ENCODE measurements at places on chromosomes 12 and 14.

GRCh38 chr12:109640961-109641360, 67.4 kb downstream of the MVK start:
- DNase-seq = no peak

DNA sequence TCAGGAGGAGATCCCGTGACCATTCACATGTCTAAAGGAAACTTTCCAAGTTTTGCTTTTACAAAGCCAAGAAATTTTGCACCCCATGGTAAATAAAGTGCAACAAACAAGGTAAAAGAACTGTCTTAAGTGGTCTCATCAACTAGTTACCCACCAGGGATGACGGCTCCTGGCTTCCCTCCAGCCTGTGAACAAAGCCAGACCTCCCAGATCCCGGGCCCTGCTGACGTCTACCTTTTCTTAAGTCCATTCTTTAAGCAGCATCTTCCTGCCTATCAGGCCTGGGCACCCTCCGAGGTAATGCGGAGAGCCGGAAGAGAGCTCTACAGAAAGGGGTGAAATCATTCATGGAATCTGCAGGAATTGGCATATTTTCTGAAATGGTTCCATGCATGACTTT, 58.0 kb upstream of the DAAM1 start:
- DNase-seq = peak; percentile 36

DNA sequence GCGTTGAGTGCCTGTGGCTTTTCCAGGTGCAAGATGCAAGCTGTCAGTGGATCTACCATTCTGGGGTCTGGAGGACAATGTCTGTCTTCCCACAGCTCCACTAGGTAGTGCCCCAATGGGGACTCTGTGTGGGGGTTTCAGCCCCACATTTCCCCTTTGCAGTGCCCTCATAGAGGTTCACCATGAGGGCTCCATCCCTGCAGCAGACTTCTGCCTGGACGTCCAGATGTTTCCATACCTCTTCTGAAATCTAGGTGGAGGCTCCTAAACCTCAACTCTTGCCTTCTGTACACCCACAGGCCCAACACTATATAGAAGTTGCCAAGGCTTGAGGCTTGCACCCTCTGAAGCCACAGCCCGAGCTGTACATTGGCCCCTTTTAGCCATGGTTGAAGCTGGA, 52.9 kb downstream of the PRKCH start:
- no peak for DNase-seq

- DNase-seq = peak; percentile 53
Observed at GRCh38 chr12:88052686-88053085, 23.5 kb upstream of the C12orf50 start.

- DNase-seq = no peak
Observed at GRCh38 chr12:132251741-132252490, 77.5 kb downstream of the GALNT9 start.

DNA sequence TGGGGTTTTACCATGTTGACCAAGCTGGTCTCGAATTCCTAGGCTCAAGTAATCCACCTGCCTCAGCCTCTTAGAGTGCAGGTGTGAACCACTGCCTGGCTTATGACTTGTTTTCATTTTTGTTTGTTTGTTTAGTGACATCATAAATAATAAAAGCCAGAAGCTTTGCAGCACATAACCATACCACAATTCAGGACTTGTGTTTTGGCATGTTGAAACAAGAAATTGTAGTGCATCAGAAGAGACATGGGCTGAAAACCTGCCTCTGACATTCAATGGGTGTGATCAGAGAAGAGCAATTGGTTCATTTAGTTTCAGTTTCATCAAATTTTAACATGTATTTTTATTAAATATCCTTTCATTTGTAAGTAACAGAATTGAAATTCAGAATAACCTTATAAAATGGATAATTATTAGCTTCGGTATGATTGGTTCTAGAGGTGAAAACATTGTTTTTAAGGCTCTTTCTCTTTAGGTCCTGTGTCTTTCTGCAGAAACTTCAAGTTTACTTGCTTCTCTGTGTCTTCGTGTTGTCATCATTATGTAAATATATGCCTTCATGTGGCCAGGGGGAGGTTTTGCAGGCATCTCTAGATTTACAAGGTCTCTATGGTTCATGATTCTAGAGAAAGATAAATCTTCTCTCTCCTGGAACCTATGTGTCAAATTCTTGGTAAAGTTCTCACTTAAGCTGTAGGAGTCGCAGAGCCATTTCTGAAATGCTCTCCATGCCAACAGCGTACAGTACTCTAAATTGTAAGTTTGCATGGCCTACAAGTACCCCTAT, 312.0 kb downstream of the KCNC2 start:
- no peak for DNase-seq

DNA sequence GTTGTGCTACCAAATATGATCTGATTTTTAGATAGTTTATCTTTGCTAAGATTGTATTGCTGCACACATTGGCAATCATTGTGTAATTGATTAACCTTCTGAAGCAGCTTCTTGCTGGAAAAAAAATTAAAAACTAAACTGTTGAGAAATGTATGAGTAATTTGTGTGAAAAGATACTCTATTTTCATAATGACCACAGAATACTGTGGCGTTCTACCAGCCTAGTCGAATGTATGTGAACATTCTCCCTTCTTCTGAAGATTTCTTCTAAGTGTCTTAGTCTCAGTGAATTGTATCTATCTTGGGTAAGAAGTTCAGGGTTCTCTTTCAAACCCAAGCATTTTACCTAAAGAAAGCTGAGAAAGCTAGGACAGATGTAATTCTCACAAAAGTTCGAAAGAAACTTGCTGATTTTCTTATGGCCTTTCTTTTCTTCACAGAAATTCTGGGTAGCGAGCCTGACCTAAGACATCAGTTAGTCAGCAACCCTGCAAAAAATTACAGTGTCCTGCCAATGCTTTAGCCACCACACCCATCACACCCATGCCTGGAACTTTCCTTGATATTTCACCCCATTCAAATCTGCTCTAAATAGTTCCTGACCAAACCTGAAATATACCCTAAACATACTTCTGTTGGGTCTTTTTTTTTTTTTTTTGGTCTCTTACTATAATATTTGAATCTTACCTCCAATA, 27.1 kb upstream of the C12orf71 start:
- DNase-seq = no peak

DNA sequence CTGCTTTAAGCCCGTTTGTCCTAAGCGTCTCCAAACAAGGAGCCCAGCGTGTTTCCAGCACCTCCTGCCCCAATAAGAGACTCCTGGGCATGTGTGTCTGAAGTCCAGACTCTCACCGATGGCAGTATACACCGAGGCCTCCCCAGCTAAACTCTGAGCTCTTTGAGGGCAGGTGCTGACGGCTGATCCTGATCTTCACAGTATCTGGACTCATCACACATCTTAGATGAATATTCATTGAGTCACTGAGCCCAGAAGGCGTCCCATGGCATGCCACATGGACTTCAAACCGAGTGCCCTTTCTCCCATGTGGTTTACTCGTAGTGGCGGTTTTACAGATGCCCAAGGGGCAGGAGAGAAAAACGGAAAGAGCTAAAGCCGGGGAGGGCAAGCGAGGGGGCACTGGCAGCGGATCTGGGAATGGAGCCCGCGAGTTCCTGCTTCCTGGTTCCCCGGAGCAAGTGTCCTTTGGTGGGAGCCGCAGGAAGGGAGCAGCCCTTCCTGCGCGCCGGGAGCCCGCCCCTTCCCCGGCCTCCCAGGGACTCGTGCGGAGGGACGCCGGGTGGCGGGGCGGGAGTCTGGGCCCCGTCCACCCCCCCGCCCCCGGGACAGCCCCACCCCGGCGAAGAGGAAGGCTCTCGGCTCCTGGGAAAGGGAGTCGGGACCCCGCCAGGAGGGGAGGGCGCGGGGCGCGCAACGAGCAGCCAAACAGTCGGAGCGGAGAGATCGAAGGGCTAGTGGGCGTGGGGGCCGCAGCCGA, 585 bp upstream of the TEAD4 start:
- peak; percentile 46 for DNase-seq

DNA sequence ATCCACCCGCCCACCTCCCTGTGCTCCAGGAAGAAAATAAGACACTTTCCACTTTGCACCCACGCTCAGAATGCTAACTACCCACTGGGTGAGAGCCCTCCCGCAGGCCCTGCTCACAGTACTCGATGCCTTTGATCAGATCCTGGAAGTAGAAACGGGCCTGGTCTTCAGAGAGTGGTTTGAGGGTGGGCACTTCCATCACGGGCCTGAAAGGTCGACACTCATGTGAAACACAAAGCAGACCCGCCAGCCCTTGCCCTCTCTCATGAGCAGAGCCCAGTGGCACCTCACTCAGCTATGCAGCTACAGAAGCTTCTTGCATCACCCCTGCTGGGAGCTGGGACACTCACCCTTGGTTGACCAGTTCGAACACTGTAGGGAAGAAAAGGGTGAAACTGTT, 41.1 kb downstream of the CAMKK2 start:
- no peak for DNase-seq

DNA sequence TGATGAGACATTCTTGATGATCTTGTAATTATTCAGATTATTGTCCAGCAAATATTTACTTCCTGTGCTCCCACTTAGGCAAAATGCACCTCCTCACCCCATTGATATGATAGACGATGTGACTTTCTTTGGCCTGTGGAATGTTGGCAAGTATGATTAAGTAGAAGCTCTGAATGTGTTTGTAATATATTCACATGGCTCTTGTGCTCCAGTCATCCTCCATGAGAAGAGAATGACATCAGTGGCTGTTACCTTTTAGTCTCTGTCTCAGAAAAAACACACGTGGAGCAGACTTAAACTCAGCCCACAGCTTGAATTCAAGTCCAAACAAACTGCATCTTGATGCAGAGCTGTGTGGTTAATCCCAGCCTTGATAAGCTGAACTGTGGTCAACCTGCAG, 984.3 kb upstream of the FBXO33 start:
- DNase-seq = no peak

- no peak for DNase-seq
Observed at GRCh38 chr12:100767950-100768349, 26.6 kb upstream of the ANO4 start.

DNA sequence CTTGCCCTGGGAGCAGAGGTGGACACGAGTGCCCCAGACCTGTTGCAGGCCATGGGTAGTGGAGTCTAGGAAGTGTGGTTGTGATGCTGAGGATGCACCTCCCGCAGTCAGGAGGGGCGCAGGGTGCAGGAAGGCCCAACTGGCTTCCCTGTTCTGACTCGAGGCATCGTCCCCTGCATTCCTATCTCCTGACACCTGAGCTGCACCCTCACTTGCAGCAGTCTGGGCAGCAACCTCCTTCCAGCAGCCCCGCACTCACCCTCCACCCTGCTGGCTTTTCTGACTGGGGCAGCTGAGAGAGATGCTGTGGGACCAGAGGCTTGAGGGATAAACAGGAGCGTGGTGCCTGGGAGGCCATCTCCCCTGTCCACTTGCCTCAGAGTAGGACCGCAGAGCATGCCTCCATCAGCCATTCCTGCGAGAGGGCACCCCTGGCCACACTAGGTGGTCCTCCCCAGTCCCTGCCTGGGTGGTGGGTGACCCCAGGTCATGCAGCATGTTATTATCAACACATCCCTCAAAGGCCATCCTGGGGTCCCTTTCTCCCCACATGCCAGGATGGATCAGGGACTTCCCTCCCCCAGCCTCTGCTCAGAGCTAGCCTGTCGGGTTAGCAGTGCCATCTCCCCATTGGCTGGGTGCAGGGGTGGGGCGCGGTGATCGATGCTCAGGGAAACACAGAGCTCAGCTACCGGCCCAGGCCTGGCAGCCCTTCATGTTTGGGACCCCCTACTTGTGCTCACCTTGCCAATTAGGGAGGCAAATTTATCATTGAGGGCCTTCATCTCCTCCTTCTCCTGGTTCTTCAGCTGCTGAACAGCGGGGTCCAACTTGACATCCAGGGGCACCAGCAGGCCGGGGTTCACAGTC, 719 bp downstream of the KRT80 start:
- DNase-seq = no peak

- no peak for DNase-seq
Observed at GRCh38 chr12:48194799-48195201, 8.3 kb downstream of the OR10AD1 start.

DNA sequence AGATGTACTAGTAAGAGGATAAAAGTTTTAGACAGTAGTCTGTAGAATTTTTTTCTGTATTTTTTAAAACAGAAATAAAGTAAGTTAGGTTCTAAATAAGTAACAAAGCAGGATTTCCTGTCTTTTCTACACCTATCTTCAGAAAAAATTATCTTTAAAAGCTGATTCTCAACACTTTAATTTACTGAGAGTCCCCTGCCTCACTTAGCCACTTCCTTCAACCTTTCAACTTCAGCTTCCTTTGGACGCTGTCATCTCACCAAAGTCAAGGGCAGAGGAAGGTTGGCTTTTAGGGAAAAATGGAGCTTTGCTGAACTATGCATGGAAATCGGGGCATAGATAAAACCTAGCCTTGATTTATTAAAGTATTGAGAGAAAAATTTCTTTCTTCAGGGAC, 44.9 kb upstream of the CERS5 start:
- DNase-seq = no peak

- DNase-seq = no peak
Observed at GRCh38 chr12:45973526-45973925, 16.8 kb downstream of the SCAF11 start.

GRCh38 chr14:61347826-61348443, 26.6 kb downstream of the PRKCH start:
- DNase-seq = no peak

DNA sequence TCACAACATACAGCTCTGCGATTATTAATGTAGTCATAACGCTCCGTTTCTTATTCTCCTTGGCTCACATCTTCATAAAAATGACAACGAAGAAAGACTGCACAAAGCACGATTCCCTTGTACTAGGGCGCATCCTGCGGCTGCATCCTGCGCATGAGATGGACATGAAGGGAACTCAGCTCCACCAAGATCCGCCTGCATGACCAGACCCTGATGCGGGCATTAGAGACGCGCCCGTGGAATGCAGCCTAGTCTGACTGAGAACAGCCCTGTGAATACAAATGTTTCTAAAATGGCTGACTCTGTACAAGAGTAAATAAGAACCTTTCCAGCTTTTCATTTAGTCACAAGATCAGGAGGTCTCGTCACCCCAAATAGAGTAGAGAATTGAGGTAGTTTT, 422.2 kb downstream of the NOVA1 start:
- peak; percentile 10 for DNase-seq

DNA sequence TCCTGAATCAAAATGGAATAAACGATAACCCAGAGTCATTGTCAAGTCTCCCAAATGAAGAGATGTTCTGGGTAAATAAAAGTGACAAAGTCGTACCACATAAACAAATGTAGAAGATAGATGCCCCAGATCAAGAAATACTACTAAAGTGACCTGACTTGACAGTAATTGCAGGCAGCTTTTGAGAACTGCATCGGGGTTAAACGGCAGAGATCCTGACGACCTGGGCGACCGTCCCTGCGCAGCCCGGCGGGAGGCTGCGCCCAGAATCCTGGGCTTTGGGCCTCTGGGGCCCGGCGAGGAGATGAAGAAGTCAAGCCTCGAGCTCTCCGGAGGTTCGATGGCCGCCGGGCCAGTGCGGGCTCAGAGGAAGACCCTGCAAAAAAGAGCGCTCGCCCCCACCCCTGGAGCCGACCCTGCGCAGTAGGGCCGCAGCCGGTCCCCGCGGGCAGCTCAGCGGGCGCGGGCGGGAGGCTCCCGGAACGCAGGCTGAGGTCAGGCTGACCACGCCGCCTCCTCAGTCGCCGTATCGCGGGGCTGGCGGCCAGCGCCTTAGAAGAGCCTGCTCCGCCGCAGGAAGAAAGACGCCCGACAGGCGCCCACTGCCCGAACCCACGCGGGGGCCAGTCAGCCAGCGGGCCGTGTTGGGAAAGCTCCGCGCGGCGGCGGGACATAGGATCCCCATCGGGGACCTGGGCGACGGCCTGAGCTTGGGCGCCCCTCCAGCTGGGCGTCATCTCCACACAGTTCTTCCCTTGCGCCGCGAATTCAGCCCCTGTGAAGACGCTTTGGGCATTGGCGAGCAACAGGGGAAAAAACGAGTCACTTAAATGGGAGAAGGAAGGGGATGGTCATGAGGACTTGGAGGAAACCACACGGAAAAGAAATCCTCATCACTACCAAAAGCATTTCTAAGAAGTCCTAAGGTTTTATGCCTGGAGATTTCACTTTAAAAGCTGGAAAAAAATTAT, 16.0 kb downstream of the NKX2-1 start:
- DNase-seq = peak; percentile 79

Measured in neural progenitor cell (in vitro differentiated cells).